ENCODE measurements at places on chromosomes 4 and X. TPM values are rescaled to one million over a fixed set of nuclear protein-coding genes. Genes with fewer than 3 reads are reported as not detected.

The PDE6B gene
- 8.9 TPM for total RNA-seq

The SSX1 gene
- total RNA-seq, result not detected

The MAGEB1 gene
- not detected for total RNA-seq

The GPR78 gene
- 0.52 TPM for total RNA-seq

Measured in skeletal muscle tissue (tissue), 5 donors.